ENCODE measurements at places on chromosomes 5 and 9.

GRCh38 chr9:100303747-100304146 is 49.0 kb downstream of the TEX10 start:
- DNase-seq: no peak

- no peak for DNase-seq
Measured at GRCh38 chr5:34682926-34683623, 26.9 kb downstream of the RAI14 start.

GRCh38 chr9:86778761-86779160 is 168.5 kb downstream of the GAS1 start:
- DNase-seq: no peak

- DNase-seq: peak; percentile 11
Measured at GRCh38 chr9:40884072-40884901, 244.2 kb downstream of the FOXD4L6 start.

DNA sequence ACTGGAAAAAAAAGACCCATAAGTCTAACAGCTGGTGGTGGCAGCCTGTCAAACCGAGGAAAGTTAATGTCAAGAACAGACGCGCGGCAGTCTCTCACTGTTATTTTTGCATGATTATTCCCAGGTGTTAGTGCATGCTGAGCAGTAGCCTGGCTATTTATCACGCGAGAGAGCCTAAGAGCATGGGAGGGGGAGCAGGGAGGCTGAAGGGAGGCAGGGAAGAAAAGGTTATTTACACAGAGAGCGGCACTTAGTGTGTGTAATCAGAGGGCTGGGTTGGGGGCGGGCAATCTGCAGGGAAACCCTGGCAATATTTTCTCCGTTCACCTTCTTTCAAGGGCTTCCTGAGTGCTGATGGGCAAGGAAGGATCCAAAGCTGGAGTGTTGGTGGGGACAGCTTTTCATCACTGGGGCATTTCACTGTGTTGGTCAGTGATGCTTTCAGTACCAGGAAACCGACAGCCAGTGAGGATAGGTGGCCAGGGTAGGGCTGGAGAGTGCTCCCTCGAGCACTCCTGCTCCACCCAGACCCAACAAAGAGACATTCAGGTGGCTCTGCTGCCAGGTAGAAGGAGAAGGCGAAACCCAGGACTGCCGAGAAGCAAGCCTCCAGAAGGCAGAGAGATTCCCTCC is 39.6 kb downstream of the ZNF608 start:
- no peak for DNase-seq

GRCh38 chr5:169856571-169856970 is 123.7 kb downstream of the INSYN2B start:
- DNase-seq: no peak

GRCh38 chr5:58797021-58797420 is 214.1 kb downstream of the RAB3C start:
- DNase-seq: no peak

Measured in GM13977 (cell line).